Lower lobe of right lung (tissue), 2 donors: ENCODE measurements at places on chromosomes 2 and 18.
A peak's percentile ranks its signal among the peaks of the same experiment; 100 is the strongest.

DNA sequence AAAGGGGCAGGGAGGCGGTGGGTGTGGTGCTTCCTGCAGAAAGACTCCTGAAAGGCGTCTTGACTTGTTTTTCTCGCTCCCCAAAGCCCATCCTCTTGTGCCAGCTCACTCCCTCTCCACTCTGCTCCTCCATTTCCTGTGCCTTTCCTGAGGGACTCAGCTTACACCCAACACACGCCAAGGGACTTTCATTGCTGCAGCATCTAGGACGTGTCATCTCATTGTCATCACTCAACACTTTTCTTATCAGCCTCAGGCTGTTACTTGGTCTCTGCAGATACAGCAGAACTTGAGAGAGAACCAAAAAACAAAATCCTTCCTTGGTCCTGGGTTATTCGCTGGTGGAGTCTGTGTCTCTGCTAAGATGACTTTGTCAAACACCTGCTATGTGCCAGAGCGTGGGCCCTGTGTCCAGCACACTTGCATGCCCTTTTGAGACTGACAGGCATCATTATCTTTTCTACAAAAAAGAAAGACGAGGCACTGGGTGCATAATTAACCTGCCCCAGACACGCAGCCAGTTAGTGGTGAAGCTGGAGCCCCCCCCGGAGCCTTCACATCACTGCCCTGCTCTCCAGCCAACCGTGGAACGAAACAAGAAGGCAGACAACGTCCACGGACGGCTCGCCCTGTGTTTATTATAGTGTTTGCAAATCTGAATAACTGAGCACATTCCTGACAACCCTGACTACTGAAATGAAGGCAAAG lies 261.7 kb upstream of the HDAC4 start:
- no peak for DNase-seq

DNA sequence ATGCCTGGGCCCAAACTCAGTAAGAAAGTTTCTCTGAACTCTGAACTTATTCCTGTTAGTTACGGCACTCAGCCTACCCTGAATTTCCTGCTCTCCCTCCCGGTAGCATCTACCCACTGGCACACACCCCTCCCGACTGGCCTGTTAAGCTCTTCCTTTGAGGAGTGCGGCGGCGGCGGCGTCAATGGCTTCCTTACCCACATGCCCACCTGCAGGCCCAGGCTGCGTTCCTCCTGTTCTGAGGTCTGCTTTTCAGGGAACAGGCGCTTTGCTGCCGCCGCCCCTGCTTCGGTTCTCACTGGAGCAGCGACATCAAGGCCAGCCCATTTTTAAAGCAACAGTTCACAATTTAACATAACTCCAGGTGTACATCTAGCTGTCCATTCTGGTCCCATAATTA lies 432.4 kb downstream of the DCDC2C start:
- DNase-seq, result peak; percentile 45

GRCh38 chr2:158211502-158211901 lies 109.8 kb downstream of the UPP2 start:
- DNase-seq, result no peak

- DNase-seq, result peak; percentile 87
Measured at GRCh38 chr18:70421471-70422390, 132.9 kb downstream of the SOCS6 start.

- DNase-seq, result no peak
Measured at GRCh38 chr2:170972296-170973224, 43.5 kb downstream of the GORASP2 start.

GRCh38 chr2:175207741-175208438 lies 26.4 kb upstream of the ATP5MC3 start:
- no peak for DNase-seq

GRCh38 chr2:35462226-35462998 lies 893.2 kb upstream of the CRIM1 start:
- DNase-seq, result no peak

- no peak for DNase-seq
Measured at GRCh38 chr2:12533337-12534005, 183.3 kb upstream of the TRIB2 start.

GRCh38 chr2:241636182-241637017 lies 558 bp downstream of the THAP4 start:
- peak; percentile 68 for DNase-seq

DNA sequence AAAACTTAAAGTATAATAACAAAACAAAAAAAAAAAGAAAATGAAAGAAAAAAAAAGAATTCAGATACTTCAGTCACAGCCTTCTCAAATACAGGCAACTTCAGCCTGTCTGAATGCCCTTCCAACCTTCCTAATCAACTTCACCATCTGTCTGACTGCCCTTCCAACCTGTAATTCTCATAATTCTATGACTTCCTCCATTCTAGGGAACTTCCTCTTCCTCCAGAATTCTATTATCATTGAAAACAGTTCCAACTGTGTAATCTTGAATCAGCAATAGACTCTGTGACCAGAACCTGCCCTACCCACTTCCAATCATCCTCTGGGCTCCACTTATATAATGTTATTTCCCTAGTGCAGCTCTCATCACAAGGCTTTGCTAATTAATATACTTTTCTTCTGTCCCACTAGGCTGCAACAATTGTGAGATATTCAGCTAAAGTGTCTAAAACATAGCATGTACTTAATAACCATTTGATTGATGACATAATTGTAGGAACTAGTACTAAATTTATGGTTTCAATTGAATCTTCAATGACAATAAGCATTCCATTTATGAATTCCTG lies 127.3 kb downstream of the UPP2 start:
- DNase-seq, result no peak

DNA sequence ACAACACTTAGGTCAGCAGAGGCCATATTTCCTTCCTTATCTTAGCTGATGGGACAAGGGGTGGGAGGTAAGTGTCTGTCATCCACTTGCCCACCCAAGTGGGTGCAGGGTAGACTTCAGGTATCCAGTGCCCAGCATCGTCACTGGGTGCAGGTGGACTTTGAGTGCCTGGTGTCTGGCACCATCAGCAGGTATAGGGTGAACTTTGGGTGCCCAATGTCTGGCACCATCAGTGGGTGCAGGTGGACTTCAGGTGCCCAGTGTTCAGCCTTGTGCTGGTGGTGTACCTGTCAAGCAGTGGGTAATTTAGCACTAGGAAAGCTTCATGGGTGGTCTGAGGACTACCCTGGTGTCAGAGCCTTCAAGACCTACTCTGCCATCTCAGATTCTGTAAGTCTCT lies 175.6 kb downstream of the SEPTIN10 start:
- DNase-seq, result no peak

GRCh38 chr2:206031162-206031784 lies 54.7 kb downstream of the INO80D start:
- DNase-seq, result no peak

DNA sequence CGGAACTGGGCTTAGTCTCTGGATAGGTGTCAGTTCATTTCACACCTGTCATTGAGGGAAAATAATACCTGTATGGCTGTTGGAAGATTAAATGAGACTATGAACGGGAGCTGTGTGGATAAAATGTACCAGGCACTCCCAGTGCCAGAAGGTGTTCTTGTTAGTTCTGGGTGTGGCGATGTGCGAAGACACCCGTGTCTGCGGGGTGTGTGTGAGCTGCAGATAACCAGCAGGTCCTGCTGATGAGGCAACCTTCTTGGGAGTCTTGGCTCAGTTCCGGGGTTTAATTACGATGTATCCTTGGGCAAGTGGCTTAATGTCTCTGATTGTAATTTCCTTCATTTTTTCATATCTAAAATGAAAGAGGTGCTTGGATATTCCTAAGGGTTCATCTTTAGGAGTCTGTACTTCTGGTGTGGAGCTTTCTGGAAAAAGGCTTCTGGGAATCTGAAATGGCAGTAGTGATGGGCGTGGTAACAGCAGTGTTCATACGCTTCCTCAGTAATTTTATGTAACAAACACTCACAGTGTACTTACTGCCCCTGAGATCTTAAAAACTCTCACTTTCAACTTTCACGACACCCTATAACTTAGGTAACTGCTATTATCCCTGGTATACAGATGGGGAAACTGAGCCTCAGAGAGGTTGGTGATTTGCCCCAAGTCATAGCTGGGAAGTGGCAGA lies 35.0 kb downstream of the NEDD4L start:
- DNase-seq, result no peak

DNA sequence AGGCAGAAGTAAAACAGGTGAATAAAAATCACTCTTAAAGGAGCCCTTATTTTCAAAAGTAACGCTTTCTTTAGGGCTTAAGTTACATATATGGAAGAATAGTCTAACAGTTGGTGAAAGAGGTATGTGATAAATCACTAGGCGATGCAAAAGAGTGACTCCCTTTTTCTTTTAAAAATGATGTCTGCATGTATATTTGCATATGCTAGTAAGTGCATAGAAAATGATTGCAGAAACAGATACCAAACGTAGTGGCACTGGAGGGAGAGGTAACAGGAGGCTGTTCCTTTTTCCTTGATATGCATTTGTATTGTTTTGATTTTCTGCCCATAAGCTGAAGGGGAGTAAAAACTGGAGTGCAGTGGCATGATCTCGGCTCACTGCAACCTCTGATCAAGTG lies 158.3 kb downstream of the PRPF40A start:
- no peak for DNase-seq

- no peak for DNase-seq
Measured at GRCh38 chr2:85935746-85936208, 47.0 kb upstream of the ST3GAL5 start.

GRCh38 chr2:172287605-172288315 lies 139.6 kb upstream of the ITGA6 start:
- DNase-seq, result no peak
